Stimulated activated CD4-positive, alpha-beta T cell treated with anti-CD3 and anti-CD28 coated beads, Interleukin-1b, Interleukin-23, amount 100 ng/mL, for 1 hour (primary cell): ENCODE measurements at places on chromosomes 16 and 17.

- no peak for DNase-seq
These were observed 6.3 kb downstream of the TTYH2 start for GRCh38 chr17:74219576-74220133.

DNA sequence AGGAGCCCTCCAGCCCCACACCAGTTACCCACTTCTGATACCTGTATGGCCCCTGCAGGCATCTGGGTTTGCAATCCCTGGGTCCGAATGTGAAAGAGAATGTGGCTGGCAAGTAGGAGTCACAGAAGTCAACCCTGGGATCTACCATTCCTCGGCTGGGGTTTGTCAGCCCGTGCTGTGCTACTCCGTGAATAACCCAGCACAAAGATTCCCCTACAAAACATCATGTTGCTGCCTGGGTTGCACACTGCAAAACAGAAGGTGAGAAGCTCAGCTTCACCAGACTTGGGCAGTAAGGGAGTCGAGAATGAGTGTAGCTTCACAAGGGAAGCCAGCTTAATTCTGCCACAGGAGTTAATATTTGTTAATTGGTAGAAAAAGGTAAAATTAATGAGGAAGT lies 137.1 kb downstream of the ZFHX3 start:
- DNase-seq: no peak

DNA sequence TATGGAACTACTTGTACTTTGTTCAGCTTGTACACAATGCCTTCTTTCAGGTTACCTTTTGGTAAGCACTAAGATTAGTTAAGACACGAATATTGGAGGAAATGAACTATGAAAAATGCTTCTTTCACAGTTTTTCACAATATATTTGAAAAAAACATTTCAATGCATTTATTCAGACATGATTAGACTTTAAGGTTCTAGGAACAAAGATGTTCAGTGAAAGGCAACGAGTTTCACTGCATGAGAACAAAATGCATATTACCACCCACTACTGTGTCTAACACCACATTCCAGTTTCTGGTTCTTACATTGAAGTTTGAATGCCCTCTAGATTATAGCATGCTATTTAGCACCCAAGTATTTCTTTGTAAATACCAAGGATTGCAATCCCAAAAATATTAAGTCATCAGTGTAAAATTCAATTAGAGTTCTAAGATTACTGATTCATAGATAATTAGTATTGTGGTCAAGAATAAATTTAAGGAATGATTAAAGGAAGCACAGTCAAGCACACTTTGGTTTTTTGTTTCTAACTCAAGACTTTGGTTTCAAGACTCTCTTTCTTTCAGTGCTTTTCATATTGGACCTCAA lies 261.7 kb downstream of the CEP112 start:
- no peak for DNase-seq

GRCh38 chr16:81041696-81042095 lies 6.1 kb downstream of the ATMIN start:
- no peak for DNase-seq

- DNase-seq: no peak
These were observed 57.1 kb upstream of the EMP2 start for GRCh38 chr16:10637337-10638037.

DNA sequence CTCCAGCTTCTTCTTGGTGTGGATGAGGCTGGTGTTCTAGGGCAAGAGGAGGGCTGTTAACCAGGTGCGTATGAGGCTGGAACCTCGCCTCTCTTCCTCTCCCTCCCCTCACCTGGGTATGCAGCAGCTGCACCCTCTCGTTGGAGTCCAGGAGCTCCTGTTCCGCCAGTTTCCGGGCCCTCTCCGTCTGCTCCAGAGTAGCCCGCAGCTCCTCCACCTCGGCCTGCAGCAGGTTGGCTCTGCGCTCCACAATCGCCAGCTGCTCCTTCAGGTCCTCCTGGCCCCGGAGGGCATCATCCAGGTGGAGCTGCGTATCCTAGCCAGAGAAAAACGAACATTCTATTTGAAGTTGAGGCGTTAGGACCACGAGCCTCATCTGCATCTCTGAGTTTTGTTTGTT lies 25.4 kb downstream of the MYH3 start:
- DNase-seq: no peak

DNA sequence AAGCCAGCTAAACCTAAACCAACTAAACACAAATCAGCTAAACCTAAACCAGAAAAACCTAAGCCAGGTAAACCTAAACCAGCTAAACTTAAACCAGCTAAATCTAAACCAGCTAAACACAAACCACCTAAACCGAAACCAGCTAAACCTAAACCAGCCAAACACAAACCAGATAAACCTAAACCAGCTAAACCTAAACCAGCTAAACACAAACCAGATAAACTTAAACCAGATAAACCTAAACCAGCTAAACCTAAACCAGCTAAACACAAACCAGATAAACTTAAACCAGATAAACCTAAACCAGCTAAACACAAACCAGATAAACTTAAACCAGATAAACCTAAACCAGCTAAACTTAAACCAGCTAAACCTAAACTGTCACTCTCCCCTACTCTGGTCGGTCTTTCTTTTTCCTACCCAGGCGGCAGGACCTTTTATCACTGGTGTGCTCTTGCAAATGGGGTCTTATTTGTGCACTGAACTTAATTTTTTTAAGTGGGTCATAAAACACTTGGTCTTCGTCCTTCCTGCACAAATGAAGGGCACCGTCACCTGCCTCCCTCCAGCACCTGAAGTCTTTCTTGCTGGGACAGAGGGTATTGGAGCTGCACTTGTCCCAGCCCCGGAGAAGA lies 7.2 kb downstream of the EVPL start:
- no peak for DNase-seq

- no peak for DNase-seq
These were observed 81.6 kb downstream of the CACNG1 start for GRCh38 chr17:67125924-67126323.

DNA sequence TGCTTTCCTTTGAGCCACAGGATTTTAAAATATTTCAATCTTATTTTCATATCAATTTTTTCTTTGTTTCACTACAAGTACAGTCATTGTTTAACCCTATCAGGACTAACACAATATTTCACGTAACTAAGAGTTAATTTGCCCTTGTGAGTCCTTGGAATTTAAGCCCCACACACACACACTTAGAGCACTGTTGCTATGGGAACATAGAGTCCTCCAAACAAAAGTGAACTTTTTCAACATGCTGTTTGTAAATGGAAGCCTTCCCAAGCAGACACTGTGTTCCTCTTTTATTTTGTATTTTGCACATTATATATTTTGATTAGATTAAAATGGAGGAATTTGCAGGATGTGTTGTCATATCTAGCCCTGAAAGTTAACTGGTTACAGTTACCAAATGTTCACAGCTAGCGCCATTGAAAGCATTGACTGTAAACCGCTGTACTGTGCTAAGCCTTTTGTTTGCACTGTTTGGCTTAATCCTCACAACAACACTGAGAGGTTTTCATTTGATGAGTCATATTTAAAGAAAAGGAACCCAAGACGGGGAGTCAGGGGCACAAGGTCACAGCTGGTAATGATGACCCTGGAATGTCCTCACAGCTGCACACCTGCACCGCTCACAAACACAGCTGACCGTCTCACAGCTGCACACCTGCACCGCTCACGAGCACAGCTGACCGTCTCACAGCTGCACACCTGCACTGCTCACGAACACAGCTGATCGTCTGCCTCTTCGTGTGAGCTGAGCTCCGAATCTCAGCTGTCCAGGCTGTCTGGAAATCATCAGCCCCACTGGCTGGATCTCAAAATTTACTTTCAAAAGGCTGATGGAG lies 6.3 kb downstream of the HSBP1 start:
- no peak for DNase-seq

DNA sequence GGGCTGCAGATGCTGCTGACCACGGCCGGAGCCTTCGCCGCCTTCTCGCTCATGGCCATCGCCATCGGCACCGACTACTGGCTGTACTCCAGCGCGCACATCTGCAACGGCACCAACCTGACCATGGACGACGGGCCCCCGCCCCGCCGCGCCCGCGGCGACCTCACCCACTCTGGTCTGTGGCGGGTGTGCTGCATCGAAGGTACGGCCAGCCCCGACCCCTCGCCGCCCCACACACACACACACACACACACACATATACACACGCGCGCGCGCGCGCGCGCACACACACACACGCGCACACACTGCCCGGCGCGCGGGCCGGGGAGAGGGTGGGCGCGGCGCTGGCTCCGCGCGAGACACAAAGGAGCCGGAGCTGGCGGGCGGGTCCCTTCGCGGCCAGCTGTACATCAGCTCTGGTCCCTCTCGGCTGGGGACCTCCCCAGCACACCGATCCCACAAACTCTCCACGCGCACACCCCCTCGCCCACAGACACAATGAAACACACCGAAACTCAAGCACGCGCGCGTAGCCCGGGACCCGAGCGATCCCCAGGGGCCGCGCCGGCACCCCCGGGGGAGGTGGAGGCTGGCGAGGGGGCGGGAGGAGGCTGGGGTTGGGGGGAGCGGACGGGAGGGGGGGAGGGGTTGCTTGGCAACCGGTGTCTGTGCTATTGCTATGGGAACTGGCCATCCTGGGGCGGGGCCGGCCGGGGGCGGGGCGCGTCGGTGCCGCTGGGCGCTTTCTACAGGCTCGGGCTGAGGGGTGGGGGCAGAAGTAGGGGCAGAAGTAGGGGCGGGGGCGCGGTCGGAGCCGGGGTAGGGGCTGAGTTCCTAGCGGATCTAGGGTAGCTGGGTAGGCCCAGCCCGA lies 658 bp downstream of the CACNG4 start:
- DNase-seq: no peak

GRCh38 chr17:2710803-2711607 lies 559 bp downstream of the CLUH start:
- DNase-seq: no peak

DNA sequence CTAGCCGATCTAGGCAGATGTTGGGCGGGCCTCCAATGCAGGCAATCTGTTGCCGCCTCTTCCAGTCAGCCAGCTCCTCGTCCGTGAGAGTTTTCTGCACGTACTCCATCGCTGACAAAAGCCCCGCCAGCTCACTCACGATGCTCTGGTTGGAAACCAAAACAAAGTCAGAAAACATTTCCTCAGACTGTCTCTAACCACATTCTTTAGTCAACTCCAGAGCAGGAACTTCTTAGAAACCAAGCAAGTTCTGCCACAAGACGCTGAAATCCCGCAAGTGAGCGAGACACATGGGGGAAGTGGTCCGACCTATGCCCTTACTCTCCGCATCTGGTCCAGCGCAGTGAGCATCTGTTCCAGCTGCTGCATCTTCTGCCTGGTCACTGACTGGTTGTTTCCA lies 49.1 kb downstream of the STAT5A start:
- no peak for DNase-seq

DNA sequence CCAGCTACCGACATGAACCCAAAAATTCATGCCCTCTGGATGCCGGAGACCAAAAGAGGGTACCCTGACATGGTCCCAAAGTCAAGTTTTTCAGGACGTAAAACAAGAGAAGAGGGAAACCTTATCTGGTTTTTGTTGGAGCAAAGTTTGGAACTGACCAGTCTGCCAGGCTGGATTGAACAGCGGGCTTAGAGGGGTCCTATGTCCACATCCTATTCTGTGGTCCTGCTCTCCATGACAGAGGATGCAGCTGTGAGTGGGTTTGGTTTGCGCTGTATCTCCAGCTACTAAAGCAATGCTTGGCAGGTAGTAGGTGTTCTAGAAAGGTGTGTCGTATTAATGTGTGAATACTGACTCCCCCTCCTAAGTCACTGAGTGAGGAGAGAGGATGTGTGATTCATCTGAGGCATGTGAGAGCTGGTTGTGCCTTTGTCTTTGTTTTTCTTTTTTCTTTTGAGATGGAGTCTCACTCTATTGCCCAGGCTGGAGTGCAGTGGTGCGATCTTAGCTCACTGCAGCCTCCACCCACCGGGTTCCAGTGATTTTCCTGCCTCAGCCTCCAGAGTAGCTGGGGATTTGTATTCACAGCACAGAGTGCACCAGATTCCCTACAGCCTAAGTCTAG lies 31.0 kb downstream of the PMM2 start:
- no peak for DNase-seq

GRCh38 chr17:80529904-80530292 lies 14.7 kb upstream of the RPTOR start:
- no peak for DNase-seq

- DNase-seq: no peak
These were observed 251.8 kb downstream of the MAF start for GRCh38 chr16:79348521-79349306.

GRCh38 chr17:44071198-44071520 lies 624 bp downstream of the G6PC3 start:
- DNase-seq: no peak

DNA sequence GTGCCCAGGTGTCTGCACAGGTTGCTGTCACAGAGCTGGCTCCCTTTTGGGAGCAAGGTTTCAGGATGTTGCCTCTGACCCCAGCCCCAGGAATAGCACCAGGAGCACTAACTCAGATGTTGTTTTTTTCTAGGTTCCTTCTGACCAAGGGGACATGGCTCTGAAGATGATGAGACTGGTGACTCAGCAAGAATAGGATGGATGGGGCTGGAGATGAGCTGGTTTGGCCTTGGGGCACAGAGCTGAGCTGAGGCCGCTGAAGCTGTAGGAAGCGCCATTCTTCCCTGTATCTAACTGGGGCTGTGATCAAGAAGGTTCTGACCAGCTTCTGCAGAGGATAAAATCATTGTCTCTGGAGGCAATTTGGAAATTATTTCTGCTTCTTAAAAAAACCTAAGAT lies 28.1 kb downstream of the SCPEP1 start:
- no peak for DNase-seq

DNA sequence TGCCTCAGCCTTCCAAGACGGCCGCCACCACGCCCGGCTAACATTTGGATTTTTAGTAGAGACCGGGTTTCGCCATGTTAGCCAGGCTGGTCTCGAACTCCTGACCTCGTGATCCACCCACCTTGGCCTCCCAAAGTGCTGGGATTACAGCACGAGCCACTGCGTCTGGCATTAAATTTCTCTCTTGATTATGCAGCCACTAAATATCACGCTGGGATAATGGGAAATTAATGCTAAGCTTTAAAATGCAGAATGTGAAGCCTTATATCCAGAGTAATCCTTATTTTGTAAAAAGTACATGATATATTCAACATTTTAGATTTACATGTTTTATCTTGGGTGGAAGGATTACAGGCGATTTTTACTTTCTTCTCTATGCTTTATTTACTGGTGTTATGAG lies 89.2 kb downstream of the ANKRD11 start:
- DNase-seq: no peak

DNA sequence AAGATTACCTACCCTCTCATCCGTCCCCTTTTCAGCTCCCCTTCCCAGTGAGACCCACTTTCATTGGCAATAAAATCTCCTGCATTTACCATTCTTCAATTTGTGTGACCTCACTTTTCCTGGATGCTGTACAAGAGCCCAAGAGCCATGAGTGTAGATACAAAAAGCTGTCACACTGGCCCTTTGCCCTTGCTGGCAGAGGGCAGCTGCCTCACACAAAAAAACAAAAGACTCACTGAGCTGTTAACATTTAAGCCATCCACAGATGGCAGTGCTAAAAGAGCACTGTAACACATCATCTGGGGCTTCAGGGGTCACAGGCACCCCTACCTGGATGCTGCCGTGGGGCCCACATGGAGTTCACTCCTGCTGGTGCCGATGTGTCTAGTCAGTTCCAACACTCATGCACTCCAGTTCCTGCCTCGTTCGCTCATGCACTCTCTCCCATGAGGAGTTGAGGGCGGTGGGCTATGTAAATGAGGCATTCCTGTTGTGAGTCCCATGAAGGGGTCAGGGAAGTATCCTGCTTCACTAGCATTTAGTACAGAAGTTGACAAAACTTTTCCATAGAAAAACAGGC lies 123.1 kb downstream of the CA10 start:
- DNase-seq: no peak
